ENCODE measurements at places on chromosomes 6 and 20.
A peak's percentile ranks its signal among the peaks of the same experiment; 100 is the strongest.

DNA sequence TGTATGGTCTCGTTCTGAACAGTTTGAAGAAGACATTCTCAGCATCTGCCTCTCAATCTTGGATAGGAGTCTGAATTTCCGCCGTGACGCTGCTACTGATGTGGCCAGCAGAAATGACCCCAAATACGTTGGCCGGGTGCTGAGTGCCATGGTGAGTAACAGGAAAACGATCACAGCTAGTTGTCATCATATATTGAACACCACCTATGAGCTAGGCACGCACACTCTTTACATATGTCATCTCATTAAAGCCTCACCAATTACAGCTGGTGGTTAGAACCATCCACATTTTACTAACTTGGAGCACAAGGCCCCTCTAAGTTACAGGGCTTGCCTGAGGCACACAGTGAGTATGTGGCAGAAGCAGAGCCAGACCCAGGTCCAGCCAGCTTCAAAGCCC lies 17.1 kb downstream of the TGM3 start:
- DNase-seq: no peak

- DNase-seq: peak; percentile 32
Measured at GRCh38 chr6:167279766-167280446, 11.2 kb upstream of the UNC93A start.

DNA sequence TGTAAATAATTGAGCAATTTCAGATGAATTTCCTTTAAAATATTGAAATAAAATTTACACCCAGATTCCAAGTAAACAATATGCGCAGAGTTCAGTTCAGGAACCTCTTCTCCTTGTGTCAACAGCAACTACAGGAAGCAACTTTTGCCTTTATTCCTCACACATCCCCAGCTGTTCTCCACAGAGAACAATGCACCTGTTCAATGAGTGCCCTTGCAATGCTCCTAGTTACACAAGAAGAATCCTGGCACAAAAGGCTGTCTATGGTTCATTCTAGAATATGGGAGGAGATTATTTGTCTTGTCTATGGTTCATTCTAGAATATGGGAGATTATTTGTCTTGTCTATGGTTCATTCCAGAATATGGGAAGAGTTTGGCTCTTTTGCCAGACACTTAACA lies 454.9 kb downstream of the BTBD3 start:
- DNase-seq: peak; percentile 26

DNA sequence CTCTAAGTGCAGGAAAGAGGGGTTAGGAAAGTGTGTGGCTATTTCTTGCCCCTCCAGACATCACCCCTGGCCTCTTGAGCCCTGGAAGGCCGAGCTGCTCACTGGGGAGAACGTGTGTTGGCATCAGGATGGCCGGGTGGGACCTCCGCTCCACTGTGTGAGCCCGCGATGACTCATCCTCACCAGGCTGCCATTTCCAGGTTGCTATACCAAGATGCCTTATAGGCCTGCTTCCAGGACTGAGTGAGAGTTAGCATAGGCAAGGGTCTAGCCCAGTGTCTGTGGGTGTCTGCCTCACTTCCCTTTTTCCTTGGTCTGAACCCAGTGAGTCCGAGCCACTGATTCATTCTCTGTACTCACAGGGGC lies 105.0 kb downstream of the MRPL14 start:
- no peak for DNase-seq

GRCh38 chr6:160439751-160440150 lies 91.6 kb downstream of the SLC22A3 start:
- no peak for DNase-seq

DNA sequence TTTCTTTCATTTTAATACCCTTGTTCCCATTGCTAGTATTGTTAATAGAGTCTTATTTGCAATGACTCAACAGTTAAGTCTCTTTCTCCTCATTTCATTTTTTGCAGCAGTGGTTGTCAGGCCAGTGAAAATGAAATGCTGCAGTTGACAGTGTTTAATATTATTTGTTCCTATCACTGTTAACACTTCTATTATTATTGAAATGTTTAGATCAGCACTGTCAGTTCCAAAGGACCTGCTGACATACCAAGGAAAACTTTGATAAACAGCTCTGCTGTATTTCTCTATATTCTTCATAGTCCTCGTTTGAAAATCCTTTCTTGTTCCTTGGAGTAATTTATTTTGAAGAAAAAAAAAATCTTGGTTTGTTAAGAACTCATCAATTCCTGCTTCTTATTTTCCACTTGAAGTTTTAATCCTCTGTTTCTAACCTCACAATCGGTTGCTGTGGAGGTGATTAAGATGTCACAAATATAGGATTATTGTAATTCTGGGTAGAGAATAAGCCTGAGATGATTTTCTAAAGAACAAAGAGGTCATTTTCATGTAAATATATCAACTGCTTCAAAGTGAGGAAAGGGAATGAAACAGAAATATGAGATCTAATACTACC lies 1065.9 kb upstream of the CITED2 start:
- no peak for DNase-seq

- DNase-seq: no peak
Measured at GRCh38 chr6:135195522-135195921, 14.4 kb downstream of the MYB start.

- peak; percentile 47 for DNase-seq
Measured at GRCh38 chr6:145531032-145531431, 204.3 kb downstream of the EPM2A start.

- no peak for DNase-seq
Measured at GRCh38 chr6:43673444-43674084, 14.0 kb downstream of the MRPS18A start.

GRCh38 chr6:45500924-45501816 lies 123.4 kb upstream of the SUPT3H start:
- DNase-seq: no peak

DNA sequence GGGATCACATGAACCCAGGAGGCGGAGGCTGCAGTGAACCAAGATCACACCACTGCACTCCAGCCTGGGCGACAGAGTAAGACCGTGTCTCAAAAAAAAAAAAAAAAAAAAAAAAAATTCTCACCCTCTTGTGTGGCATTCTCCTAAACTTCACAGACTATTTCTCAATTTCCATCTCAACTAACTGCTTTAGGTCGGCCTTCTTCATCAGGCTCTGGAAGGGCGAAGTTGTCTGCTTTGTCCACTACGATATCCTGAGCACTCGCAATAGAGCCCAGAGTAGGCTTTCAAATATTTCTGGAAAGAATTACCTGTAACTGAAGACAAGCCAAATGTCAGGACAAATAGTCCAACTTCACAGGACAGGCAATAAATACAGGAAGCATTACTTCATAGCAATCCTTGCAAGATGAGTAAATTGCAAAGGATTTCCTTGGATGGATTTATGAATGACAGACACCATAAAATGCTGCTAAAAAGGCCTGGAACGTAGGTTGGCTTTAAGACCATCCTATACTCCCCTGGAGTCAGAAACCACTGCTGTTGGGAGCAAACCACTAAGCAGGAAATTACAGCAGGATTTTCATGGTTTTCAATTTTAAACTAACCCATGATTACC lies 116.3 kb upstream of the SLC2A12 start:
- no peak for DNase-seq

DNA sequence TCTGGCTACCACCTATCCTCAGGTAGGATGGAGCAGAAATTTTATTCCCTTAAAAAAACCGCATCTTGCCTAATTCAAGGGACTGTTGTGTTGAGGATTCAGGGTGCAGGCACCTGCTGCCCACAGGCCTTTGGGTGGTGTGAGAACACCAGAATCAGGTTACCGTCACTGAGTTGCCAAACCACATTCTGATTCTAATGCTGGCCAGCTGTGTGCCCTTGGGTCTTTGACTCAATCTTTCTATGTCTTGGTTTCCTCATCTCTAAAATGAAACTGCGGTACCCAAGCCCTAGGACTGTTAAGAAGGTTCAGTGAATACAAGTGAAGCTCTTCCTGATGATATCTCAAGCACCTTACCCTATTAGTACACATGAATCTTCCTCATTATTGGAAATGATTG lies 827.3 kb downstream of the DHX35 start:
- DNase-seq: no peak

GRCh38 chr20:20621195-20621594 lies 91.2 kb downstream of the RALGAPA2 start:
- DNase-seq: no peak

DNA sequence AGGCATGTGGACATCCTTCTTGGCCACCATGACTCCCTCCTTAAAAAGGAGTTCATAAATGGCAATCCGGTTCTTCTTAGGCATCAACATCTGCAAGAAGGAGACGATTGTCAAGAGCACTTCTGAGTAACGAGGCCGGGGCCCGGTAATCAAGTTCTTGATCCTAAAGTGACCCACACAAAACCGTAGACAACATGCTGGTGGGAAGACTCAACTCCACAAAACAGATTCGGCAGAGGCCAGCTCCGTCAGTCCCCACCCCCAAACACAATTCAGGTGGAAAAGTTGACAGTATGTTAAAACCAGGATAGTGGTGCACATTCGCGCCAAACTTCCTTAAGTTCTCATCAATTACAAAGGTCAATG lies 754 bp downstream of the RPS10 start:
- no peak for DNase-seq

DNA sequence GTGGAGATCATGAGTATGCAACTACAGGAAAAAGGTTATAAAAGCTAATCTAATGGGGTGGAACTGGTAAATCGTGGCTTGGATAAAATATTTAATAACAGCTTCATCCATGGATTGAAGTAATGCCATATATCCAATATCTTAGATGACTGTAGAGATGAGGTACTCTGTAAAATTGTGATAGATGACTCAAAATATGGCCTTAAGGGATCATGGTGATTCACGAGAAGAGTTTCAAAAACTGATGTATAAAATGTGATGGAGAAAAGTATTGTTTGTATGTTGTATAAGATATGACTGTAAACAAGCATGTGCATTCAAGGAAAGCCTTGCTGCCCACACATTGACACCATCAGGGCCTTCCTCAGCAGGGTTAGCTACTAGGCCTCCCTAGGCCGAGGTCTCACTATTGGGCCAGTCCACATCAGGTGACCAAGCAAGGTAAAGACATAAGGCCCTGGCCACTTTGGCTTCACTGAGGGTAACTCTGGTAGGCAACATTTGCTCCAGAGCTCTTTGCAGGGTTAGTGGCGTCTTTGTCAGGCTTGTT lies 17.7 kb upstream of the CCN6 start:
- DNase-seq: no peak

DNA sequence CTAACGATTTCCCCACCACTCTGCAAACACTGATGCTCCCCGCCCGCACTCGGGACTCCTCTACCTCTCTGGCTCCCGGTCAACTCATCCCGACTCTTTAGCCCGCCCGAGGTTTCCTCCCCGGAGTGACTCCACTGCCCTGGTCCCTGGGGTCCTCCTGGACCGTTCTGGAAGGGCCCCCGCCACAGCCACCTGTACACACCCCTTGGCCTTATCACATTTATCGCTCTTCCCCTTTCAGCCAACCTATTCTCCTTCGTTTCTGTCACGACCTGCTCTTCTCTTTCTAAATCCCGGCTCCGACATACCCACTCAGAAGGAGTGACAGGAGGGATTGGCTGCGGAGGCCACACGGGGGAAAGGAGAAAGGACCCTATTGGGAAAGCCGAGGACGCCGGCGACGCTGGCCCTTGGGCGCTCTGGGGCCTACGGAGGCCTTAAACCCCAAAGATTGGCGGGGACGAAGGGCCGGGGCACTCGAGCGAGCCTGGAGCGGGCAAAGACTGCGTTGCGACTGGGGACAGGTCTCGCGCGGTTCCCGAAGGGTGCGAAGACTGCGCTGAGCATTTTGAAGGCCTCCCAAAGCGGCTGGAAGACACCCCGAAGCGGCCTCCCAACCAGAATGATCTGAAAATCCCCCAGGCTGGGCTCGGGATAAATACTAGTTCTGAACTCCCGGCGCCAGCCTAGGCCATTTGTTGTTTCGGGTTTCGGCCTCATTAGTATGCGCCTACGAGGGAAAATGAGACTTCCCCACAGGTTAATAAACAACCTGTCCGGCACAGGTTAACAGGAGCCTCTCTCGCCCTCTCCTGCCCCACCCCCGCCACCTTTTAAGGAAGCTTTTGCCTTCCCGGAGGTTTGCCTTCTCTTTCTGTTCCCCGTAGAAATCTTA lies 9.2 kb downstream of the SIM1 start:
- DNase-seq: no peak

DNA sequence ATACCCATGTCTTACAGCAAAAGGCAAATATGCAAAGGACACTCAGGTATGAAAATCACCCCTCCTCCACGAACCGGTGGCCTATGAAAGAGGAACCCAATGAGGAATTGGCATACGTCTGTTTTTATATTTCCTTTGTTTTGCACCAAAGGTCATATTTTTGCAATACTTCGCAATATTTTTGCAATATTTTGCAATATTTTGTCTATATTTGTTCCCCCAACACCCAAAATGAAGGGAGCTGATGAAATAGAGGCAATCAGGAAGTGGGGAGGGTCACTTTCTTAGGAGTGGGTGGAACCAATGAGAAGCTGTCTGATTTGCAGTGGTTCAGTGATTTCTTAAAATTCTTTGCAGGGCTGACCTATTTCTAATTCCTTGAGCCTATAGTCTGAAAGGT lies 296.8 kb upstream of the TSHZ2 start:
- no peak for DNase-seq

DNA sequence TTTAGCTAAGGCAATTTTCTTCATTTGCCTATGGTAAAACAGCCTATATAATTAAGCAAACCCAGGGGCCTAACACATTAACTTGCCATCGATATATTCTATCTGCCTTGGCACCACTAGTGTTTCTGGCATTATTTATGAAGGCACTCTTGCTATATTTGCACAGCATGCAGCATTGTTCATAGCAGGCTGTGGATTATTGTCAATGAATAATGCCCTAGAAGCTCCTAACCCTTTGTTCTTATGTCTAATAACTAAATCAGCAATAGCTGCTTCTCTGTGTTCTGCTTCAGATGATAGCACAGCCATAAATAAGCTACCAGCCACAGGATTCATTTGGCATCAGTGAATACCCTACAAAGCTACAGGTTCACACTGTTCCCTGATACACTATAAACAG lies 254.8 kb upstream of the STXBP5 start:
- DNase-seq: no peak

DNA sequence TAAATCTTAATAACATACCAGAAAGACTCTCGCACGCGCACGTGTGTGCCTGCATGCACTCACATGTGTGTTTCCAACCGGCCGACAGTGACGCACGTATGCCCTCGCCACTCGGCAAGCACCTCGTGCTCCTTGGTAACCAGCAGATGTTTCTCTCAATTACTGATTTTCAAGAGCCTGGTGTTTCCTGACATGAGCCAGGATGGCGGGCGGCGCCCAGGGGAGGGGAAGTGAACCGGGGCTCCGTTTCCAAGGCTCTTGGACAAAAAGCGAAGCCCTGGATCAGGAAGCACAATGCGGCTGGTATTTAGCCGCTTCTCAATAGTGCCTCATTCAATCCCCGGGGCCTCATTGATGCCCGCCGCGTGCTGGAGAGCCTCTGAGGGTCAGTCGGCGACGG lies 37.7 kb downstream of the PMEPA1 start:
- peak; percentile 95 for DNase-seq

DNA sequence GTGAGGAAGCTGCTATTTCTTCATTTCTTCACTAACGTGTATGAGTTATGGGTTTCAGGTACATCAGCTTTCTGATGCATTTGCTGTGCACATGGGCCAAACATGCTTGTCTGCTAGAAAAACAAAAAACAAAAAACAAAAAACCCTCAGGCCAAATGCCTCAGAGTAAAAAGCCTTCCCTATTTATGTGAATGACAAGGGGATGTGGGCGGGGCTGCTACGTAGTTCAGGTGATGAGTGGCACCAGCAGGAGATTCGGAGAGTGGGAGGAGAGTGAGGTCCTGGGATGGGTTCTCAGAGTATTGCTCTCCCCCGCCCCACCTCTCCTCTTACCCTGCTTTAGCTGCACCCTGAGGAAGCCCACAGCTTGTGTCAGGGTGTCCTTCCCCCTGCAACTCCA lies 596.8 kb upstream of the JAG1 start:
- DNase-seq: no peak
